Hematopoietic multipotent progenitor cell treated with erythropoietin and hydrocortisone succinate and interleukin-3 and kit ligand, for 4 days (in vitro differentiated cells): ENCODE measurements at places on chromosomes 7 and 10.

- no peak for DNase-seq
Observed at GRCh38 chr10:24730811-24731210, 7.1 kb upstream of the ARHGAP21 start.

- no peak for DNase-seq
Observed at GRCh38 chr10:70169649-70170364, 507 bp downstream of the SAR1A start.

- DNase-seq = no peak
Observed at GRCh38 chr10:73493781-73494180, 2.0 kb downstream of the PPP3CB start.

DNA sequence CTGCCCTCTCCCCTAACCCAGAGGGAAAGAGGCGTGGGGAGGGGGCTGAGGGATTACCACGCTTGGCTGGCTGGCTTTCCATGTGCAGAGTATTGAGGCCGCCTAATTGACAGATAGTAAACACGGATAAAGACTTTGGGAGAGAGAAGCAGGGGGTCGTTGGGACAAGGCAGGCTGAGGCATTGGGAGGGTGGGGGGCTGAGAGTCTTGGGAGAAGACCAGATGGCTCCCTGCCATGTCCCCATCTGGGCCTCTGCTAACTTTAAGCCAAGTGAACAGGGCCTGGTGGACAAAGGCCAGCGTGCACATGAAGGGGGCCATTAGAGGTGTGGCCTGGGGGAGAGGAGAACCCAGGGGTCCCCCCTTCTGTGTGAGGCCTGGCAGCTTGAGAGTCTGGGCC is 55.4 kb upstream of the MXI1 start:
- DNase-seq = no peak

GRCh38 chr10:79082035-79082373 is 13.2 kb downstream of the ZMIZ1 start:
- DNase-seq = no peak

DNA sequence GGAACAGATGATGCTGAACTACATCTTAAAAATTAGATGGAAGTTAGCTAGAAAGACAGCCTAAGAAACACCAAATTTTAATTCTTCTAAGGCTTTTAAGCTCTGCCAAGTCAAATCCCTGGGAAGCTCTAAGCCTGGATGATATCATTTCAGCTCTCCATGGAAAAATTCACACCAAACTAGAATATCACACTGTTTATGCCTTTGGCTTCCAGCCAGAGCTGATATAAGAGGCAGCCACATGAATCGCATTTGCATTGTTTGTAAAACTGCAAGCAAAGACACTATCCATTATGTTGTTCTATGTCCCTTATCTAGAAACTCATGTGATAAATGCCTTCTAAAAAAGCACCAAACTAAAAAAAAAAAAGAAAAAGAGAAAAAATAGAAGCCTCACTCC is 430.4 kb downstream of the GRID1 start:
- DNase-seq = no peak

DNA sequence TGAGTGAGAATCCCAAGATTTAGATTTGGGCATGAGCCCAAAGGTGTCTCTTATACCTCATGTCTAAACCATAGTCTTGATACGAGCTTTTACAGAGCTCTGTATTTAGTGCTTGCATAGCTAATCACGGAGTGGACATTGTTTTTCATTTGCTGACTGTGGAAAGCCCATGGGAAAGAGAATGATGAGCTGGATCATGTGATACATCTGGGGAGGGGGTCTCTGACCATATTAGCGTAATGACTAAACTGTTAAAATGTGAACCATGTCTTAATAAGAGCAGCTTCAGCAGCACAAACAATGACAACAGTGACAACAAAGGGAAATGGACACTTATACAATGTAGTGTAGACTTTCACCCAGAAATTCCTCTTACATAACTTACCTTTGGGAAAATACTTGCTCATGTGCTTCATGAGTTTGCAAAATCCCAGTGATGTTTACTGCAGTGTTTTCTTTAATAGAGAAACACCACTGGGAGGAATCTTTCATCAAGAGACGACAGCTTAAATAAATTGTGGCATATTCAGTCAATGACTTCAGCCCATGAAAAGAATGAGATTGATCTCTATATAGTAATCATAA is 44.0 kb upstream of the ITGB1 start:
- no peak for DNase-seq

DNA sequence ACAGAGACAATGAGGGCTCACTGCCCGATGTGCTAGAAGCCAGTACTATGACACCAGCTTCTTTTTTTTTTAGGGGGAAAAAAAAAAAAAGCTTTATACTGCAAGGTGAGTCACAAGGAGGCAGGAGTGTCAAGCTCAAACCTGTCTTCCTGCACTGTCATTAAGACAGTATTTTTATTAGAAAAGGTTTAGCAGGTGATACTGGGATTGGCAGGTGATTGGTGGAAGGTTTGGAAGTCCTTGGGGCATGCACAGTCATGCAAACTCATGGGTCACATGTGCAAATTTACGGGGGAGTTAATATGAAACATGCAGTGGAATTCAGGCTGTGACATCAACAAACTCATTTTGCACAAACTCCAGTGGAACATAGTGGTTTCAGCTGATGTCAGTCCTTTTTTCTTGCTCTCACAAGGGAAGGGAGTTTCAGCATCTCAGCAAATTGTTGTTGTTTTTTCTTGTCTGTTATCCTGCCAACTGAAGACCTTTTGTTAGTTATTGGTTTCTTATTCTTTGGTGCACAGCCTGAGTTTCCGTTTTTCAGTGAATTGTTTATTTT is 530.6 kb downstream of the ANKRD7 start:
- no peak for DNase-seq

GRCh38 chr7:155842496-155843265 is 30.4 kb upstream of the SHH start:
- DNase-seq = no peak

DNA sequence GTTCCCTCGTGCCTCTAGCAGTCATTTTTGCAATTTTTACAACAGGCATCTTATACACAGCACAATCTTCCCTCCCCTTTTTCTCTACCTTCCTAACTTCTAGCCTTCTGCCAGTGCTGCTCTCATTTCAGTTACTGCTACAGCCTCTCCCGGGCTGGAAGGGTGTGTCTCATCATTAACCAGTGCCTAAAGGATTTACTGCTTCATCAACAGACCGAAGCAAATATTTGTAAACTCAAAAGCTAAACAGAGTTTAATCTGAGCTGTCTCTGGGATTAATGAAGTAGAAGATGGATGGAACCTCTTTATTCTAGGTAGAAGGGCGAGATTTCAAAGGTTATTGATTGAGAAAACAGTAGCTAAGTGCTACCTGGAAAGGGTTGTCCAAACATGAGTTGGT is 94.3 kb downstream of the PRPF18 start:
- no peak for DNase-seq

GRCh38 chr7:127566242-127566641 is 19.2 kb downstream of the GCC1 start:
- DNase-seq = no peak

GRCh38 chr10:51747216-51747615 is 47.8 kb upstream of the CSTF2T start:
- no peak for DNase-seq

DNA sequence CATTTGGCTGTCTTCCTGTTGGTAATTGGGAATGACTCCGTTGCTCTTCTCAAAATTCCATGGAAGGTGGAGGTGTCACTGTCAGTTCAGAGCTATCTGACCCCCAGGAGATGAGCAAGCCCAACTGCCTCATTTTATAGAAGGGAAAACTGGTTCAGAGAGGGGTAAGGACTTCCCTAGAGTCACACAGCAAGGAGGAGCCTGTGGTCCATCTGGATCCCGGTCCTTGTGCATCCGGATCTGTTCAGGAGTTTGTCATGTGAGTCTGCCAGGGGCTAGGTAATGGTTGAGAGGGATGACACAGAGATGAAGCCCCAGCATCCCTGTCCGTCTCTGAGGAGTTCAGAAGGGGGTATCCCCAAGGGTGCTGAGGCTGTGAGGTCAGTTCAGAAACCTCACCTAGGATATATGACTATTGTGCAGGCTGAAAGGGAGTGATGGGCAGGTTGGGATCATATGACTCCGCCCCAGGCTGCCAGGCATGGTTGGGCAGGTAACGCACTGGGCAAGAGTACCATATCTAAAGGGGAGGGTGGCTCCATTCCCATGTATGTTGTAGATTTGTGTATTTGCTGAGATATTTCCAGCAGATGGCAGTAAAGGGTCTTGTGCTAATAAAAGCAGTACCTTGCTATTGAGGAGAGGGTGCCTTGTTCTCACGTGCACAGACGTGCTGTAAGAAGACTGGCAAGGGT is 16.0 kb upstream of the SLC29A3 start:
- peak; percentile 88 for DNase-seq

- DNase-seq = peak; percentile 10
Observed at GRCh38 chr10:68871105-68871711, 29.9 kb upstream of the DDX50 start.

DNA sequence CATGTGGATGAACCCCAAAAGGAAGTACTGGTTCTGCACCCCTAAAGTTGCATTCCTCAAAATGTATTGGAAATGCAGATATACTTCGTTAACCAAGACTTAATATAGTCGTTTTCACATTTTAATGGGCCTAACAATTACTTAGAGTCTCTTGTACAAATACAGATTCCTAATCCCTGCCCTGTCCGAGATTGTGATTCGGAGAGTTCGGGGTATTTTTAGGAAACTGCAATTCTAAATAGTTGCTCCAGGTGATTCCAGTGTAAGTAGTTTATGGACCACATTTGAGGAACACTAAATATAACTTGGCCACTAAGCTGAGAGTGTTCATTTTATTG is 830 bp downstream of the TRUB1 start:
- no peak for DNase-seq

- no peak for DNase-seq
Observed at GRCh38 chr7:10727636-10728035, 246.0 kb upstream of the PHF14 start.

DNA sequence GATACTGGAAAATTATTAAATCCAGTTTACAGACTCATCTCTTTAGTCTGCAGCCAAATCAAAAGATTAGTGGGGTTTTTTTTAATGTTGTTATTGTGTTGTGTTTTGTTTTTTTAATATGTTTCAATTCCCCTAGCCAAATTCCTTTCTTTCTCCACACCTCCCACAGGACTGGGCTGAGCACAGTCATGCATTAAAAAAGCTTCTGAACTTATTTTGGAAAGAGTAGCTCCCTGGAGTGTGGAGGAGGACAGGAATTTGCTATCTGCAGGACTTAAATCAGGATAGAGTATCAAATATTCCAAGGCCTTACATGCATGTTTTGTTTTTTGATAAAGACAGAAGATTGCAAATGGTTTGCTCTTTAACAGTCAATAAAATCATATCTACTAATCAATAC is 90.7 kb downstream of the GNAI1 start:
- DNase-seq = no peak

- peak; percentile 48 for DNase-seq
Observed at GRCh38 chr7:1418505-1419309, 40.6 kb downstream of the MICALL2 start.

- no peak for DNase-seq
Observed at GRCh38 chr10:26044141-26044749, 110.2 kb downstream of the MYO3A start.

- DNase-seq = no peak
Observed at GRCh38 chr10:51838471-51838870, 139.1 kb upstream of the CSTF2T start.

DNA sequence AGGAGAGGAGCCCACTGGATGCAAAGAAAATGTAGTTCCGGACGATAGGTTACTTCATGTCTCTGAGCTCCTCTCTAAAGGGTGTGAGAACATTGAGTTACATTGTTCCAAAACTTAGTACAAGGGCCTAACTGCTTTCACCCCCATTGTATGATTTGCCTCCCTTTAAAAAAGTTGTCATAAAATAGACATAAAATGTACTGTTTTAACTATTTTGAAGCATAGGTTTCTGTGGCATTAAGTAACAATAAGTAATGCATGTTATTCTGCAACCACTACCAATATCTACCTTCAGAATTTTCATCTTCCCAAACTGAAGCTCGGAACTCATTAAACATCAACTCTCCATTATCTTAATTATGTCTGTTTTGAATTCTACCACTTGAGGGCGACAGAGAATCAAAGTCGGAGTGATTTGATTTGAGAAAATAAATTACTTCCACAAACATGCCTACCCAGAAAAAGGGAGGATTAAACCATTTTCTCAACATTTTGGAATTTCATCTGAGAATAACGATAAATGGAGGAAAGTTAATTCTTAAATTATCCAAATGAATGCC is 2.7 kb downstream of the IGFBP1 start:
- DNase-seq = peak; percentile 58
